ENCODE measurements at places on chromosomes 4 and X.

- no peak for DNase-seq
Measured at GRCh38 chr4:141497627-141498026, 138.8 kb upstream of the IL15 start.

DNA sequence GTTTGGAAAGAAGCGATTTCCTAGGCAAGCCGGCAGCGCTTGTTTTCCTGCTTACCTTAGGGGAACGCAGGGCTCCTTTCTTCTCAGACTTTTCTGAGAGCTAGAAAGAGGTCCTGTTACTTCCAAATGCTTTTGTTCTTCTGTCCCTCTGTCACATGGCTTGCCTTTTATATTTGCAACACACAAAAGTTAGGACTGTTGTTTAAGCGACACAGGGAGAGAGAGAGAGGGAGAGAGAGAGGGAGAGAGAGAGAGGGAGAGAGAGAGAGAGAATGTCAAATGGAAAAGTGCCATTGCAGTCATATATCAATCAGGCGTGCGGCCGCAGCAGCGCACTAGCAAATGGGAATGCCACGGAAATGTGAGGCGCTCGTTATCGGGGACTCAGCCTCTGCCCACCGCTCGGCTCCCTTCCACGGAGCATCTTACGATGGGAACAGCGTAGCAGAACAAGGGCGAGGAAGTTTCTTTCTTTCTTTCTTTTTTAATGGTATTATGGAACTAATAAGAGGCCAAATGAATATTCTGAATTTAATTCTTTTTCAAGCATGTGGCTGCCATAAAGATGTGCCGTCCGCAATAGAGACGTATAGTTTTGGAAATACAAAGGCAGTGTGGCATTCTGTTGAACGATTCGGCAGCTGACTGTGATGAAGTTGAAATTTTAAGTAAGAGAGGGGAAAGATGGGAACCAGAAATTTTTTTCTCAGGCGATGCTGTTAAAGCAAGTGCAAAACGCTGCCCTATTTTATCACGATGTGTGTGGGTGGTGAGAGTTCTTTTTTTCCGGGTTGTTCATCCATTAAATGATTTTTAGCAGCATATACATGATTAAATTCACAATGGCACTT lies at the start of gene NDP:
Gene NDP, minus strand, starts transcription at position 142 of the 851 bp plus-strand sequence. CDS start 14,745 bp downstream, outside the sequence.
- DNase-seq: no peak

DNA sequence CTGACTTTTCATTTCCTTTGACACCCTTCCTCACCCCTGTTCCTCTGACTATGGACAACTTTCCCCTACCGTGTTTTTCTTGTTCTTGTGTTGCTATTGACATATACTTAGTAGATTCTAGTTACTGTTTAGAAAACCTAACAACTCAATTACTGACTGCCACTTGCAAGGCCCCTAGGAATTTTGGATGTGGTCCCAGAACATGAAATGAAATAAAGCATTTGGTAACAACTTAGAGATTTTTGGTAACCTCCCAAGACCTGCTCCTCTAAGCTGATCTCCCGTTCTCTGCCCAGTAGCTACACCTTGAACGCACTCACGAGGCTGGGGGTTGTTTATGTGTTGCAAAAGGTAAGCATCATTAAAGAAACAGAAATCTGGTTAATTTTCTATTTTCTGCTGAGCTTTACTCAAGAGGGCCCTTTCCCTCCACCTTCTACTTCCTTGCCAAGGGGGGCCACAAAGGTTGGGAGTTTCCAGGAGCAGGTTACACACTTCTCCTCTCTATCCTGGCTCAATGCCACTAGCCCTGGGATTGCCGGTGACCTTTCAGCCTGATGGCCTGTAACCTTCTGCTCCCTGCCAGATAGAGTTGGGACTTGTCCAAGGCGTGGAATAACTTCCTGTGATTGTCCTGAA lies 20.5 kb downstream of the GAB3 start:
- DNase-seq: no peak

- DNase-seq: no peak
Measured at GRCh38 chr4:21744046-21744445, 204.5 kb downstream of the KCNIP4 start.

GRCh38 chrX:55135171-55135570 lies 46.4 kb downstream of the PAGE2 start:
- DNase-seq: peak; percentile 4

- no peak for DNase-seq
Measured at GRCh38 chrX:133250184-133251100, 32.3 kb upstream of the TFDP3 start.

DNA sequence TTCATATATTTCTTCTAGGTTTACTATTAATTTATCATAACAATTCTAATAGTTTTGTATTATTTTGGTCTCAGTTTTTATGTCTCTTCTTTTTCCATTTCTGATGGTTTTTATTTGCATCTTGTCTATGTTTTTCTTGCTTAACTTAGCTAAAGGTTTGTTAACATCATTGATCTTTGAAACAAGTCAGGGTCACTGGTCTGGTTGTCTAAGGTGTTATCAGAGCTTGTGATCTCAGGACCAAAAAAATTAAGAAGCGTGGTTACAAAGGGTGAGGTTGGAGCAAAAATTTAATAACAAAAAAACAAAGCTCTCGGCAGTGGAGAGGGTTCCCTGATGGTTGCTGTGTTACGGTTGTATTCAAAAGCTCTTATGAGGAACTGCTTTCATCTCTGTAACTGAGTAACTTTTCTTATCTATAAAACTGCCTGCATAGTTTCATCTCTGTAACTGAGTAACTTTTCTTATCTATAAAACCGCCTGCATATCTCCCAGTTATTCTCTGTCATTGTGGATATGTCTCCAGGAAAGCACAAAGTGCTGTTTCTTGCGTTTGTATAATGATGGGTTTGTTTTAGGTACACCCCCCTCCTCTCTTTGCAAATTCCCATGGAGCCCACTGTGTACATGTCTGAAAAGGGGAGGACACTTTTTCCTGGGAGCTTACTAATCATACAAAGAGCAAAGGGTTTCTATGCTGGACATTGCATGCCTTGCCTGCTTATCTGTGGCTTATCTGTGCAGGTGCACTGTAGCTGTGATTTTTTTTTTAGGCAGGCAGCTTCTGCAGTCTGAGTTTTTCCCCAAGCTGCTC lies 62.4 kb upstream of the UGT2B15 start:
- DNase-seq: no peak

GRCh38 chr4:1451106-1451751 lies 45.0 kb upstream of the NKX1-1 start:
- no peak for DNase-seq

GRCh38 chr4:13706120-13706519 lies 78.6 kb upstream of the BOD1L1 start:
- DNase-seq: no peak

GRCh38 chr4:94525993-94526728 lies 74.4 kb downstream of the PDLIM5 start:
- no peak for DNase-seq

DNA sequence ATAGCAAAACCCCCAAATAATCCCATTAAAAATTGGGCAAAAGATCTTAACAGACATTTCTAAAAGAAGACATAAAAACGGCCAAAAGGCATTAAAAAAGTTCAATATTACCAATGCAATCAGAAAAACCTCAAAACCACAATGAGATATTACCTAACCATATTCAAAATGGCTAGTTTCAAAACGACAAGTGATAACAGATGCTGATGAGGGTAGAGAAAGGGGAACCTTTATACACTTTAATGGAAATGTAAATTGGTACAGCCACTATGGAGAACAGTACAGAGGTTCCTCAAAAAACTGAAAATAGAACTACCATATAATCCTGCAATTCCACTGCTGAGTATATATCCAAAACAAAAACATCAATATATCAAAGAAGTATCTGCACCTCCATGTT lies 6.2 kb downstream of the AADAT start:
- no peak for DNase-seq

- no peak for DNase-seq
Measured at GRCh38 chr4:44434247-44434646, 14.4 kb downstream of the KCTD8 start.

DNA sequence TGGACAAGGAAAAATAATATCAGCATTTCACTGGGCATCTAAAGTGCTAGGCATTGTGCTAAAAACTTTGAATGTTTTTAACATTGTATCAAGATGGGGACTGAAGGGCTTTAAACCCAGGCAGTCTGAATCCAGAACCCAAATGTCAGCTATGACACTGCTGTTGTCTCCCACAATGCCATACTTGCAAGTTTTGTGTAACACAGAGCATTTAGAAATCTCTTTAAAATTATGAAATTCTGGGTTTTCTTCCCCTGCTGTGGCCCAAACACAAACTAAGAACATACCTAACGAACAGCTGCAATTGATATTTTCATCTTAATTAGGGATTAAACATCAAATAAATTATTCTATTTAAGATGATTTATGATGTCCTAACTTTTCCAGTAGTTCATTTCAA lies 66.8 kb upstream of the LSM6 start:
- no peak for DNase-seq

DNA sequence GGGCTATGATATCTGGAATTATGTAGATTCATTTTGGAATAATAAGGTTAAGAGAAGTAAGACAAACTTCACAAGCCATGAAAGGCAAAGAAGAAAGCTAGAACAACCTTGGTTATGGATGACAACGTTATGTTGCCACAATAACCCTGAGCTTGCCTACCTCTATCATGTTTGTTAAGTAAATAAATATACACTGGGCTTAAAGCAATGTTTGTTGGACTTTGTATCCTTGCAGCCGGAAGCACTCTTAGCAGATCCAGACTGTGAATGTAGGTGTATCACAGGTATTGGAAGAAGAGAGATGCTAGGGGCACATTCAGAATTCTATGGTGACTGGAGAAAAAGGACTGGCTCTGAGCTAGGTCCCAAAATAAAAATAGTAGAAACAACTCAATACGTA lies 214.4 kb downstream of the HS3ST1 start:
- DNase-seq: no peak

- DNase-seq: no peak
Measured at GRCh38 chr4:89497517-89498308, 190.1 kb upstream of the GPRIN3 start.

DNA sequence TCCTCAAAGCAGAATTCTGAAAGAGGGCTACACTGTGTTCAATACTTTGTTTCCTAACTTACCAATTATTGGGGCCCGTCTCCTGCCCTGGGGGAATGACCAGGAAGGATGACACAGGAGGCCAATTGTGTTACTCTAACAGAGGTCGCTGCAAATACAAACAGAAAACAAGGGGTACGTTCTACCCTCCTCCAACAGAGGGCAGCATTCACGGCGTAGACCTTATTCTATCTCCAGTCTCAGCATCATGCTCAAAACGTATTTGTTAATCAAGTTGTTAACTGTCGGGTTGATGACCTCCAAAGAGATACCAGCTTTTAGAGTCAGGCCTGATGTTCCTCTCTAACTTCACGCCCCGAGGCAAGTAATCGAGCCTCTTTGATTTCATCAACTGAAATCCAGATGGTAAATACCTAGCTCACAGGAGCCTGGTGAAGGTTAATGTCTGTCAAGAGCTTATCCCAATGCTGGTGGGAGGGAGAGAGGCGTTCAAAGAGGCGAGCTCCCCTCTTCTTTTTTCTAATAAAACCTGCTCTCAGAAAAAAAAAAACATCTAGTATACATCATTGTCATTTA lies 181.0 kb upstream of the KCNIP4 start:
- DNase-seq: no peak

- DNase-seq: no peak
Measured at GRCh38 chrX:16589211-16589610, 60.7 kb upstream of the S100G start.

DNA sequence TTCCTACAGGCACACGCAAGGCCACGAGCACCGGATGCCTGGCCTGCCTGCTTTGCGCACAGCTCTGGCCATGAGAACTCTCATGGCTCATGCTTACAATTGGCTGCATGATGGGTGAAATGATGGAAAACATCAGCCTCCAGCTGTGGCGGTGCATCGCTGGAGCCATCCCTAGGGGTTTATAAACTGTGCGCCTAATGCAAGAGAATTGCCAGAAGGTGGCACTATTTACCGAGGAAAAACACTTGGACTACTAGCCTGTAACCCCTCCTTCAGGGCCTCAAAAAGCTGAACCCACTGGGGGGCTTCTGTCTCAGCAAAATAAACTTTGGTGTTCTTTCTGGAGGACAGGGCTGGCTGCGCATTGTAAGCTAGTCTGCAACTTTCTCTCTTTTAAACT lies 51.9 kb downstream of the PHKA2 start:
- no peak for DNase-seq

- no peak for DNase-seq
Measured at GRCh38 chr4:189988877-189989431, 38.1 kb downstream of the FRG2 start.

GRCh38 chr4:168683595-168683994 lies 186.7 kb downstream of the PALLD start:
- DNase-seq: no peak

DNA sequence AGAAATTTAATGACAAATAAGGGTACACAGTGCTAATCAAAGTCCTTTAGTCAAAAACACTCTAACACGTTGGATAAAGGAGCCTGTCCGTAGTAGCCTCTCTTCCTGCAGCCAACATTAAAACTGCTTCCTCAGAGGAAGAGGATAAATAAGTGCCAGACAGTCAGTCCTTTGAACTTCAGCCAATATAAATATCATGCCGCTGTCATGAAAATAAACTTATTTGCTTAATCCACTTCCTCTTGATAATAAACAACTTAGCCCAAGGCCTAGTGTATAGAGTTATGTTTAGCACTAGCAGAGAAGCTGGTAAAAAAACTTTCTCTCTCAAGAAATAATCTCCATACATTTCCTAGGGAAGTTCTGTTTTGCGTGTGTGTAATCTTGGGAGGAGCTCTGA lies 196.7 kb downstream of the HS3ST1 start:
- DNase-seq: no peak

- DNase-seq: no peak
Measured at GRCh38 chrX:16946971-16947562, 609 bp downstream of the REPS2 start.

DNA sequence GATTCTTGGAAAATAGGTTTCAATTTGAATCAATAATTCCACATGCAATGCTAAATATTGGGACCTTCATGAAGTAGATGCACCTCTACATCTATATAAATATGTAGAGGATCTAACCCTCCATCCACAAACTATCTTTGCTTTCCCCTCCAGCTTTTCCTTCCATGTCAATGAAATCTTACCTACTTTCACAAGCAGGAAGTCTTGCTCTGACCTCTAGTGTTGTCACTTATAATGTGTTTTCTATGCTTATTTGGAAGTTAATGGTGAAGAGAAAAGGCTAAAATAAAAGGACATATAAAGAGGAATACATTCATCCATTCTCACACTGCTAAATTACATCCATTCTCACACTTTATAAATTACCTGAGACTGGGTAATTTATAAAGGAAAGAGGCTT lies 472.7 kb upstream of the DIAPH2 start:
- no peak for DNase-seq

DNA sequence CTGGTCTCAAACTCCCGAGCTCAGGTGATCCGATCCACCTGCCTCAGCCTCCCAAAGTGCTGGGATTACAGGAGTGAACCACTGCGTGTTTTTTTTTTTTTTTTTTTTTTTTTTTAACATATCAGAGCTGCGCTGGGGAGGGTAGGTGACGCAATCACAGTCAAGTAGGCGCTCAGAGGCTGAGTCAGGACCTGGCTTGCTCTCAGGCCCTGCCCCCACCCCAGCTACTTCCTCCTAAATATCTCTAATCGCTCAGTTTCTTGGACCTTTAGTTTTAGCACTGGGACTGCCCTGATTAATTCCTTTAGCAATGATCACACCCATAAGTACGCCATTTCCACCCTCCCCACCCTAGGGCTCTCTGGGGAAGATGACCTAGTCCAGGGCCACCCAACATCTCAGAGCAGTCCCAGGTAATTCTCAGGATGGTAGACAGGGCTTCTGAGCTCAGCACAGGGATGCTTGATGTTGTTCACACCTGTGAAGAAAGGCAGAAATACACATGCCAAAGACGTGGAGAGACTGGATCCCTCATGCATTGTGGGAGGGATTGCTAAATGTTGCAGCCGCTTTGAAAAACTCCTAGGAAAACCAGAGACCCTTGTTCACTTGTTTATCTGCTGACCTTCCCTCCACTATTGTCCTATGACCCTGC lies 50.2 kb downstream of the DDX3X start:
- DNase-seq: peak; percentile 25
